ENCODE measurements at places on chromosomes 7 and 10. TPM values are rescaled to one million over a fixed set of nuclear protein-coding genes. Genes with fewer than 3 reads are reported as not detected.

DNA sequence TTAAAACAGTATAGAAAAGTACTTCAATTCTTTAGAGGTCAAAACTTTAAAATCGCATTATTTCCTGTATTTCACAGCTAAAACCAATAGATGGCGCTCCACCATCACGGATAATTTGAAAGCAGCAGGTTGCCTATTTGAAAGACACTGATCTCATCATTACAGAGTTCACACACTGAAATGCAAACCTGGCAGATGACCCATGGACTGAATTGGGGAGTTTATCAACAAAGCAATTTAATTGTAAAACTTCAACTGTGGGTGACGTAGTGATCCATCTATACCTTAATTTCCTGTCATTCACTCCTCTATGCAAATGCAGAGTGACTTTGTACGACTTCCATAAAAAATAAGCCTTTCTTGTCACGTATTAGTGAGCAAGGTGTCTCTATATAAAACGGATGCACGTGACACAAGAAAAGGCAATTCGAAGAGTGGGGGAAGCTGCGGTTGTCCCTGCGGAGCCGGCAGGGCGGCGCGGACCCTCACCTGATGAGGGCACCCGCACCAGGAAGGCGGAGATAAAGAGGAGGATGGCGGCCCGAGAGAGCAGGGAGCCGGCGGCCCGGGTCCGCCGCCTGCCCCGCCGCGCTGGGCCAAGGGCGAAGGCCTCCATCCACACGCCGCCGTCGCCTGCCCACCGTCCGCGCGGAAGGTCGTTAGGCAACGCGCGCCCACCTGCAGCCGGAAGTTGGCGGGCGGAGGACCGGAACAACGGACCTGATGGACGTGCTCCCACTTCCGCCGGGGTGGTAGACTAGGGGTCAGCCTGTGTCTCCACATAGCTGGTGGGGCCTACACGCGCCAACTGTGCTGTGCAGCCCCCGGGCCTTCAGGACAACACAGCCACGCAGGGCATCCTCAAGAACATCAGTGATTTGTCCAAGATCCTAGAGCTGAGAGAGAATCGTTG is at the start of gene ZPBP:
ZPBP (minus strand) TSS at position 668 of the 913 bp plus-strand sequence; CDS start at position 616, 52 bp downstream.
- no peak for DNase-seq

GRCh38 chr10:76111404-76111803 is 680.0 kb downstream of the LRMDA start:
- DNase-seq: no peak

DNA sequence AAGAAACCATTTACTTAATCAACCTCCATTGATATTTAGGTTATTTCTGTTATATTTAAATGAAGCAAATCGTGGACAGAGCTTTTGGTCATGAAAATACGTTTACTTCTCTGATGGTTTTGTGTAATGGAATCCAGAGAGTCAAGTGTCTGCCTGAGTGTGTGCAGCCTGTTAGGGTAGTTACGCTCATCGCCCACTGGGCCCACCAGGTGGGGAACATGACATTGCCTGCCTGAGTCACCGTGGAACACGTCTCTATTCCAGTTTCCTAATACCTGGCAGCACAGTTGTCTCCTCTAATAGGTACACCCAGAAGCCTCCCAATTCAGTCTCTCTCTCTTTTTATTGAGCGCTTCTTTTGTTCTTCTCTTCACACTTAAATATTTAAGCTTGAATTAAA is 91.0 kb downstream of the ADCY1 start:
- DNase-seq: no peak

Gene HECW1
- not detected for total RNA-seq

DNA sequence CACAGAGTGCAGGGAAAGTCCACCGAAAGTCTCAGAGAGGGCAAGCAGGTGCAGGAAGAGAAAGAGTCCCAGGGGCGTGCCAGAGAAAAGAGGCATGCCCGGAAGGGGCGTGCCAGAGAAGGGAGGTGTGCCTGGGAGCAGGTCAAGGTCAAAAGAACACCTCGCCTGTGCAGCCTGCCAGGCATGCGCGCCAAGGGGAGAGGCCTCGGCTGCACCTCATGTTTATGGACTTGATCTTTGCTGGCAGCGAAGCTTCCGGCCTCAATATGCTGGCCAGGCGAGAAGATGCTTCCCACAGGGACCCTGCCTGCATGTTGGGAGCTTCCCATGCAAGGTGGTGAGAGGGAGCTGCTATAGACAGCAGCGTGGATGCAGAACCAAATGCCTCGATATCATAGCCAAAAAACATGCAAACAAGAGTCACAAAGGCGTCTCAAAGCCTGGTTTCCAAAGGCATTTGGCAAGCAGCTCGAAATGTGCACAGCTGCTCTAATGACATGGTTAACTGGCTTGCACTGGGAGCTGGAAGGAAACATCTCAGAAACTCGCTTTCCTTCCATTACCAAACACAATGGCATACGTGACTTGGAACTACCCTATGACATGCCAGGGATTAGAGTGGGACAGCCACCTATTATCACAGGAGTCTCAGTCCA is 192.5 kb upstream of the PPP2R2D start:
- DNase-seq: peak; percentile 71

Gene PDE1C
- total RNA-seq: 2.8 TPM

Gene CLDN3
- total RNA-seq: 15.9 TPM

DNA sequence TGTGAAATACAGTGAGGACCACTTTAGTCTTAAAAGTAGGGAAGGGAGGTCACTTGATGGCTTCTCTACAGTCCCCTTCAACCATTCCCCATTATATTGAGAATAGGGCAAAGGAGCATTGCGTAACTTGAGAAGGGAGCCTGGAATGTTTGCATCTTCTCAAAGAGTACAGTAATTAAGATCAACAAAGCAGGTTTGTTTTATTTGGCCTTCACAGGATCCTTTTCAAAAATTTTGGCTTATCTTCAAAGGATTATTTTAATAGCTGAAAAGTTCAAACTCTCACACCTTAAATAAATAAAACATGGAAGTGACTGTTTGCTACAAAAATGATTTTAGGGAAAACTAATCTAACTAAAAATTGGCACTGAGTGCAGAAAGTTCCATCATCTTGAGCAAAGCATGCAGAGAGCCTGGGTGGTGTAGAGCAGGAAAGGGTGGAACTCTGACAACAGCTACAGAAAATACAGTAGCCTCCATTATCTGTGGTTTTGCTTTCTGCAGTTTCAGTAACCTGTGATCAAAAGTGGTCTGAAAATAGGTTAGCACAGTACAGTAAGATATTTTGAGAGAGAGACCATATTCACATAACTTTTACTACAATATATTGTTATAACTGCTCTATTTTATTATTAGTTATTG is 214.0 kb downstream of the MDFIC start:
- DNase-seq: no peak

DNA sequence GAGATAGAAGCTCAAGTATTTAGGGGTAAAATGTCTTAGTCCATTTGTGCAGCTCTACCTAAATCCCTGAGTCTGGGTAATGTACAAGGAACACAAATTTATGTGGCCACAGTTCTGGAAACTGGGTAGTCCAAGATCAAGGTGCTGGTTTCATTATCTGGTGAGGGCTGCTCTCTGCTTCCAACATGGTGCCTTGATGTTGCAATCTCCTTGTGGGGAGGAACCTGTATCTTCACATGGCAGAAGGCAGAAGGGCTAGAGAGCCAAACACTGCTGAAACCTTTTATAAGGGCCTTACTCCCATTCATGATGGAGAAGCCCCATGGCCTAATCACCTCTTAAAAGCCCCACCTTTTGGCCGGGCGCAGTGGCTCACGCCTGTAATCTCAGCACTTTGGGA is 8.7 kb upstream of the BAZ1B start:
- no peak for DNase-seq

Gene UTF1
- total RNA-seq: not detected

DNA sequence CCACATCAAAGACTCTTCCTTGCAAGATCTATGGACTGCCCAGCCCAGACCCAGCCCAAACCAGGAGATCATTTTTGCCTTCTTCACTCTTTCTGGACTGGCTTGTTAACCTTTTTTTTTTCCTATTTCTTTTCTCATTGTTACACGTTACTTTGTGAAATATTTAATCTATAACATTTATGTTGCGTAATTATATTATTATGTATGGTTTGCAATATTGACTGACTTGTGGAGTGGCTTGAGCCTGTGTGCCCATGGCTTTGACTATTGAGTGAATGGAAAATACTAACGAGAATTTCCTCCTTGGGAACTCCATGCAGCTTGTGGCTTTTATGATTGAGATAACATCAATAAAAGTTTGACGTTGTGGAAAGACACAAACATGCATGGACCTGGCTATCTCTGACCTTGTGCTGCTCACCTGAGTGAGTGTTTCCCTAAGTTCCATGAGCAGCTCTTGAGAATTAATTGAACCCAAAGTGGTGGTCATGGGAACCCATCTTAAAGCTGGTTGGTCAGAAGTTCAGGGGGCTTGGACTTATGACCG is 1641.3 kb upstream of the LRRTM3 start:
- DNase-seq: no peak

Gene CDH23
- total RNA-seq: 2.1 TPM

DNA sequence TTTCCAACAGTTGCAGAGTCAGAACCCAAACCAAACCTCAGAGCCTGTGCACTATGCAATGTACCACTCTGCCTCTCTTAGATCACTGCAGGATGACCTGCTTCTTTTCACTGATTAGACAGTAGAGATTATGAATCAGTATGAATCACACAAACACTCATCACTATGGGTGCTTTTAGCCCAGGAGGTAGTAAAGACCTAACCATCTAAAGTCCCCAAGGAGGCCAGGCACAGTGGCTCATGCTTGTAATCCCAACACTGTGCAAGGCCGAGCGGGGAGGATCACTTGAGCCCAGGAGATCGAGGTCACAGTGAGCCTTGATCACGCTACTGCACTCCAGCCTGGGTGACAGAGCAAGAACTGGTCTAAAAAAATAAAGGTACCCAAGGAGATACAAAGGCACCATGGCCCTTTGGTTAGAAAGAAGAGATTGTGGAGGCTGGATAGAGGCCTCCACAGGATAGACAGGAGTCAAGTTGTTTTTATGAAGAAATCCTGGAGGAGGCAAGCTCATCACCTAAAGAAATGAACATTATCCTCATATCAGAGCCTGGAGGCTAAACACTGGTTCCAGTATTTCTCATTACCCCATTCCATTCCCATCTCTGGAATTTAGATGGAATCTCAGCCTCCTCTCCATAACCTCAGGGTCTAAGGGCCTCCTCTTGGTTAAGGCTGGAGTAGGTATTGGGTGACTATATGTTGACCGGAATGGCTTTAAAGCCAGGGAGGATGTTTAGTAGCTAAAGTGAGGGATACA is 12.9 kb downstream of the SEC31B start:
- DNase-seq: no peak
